ENCODE measurements at places on chromosomes 12 and 14.

GRCh38 chr12:88985631-88986030 is 366.7 kb downstream of the DUSP6 start:
- DNase-seq = no peak

GRCh38 chr14:35915185-35915584 is 89.0 kb downstream of the BRMS1L start:
- DNase-seq = no peak

- DNase-seq = no peak
Measured at GRCh38 chr14:57771801-57772200, 94.1 kb downstream of the SLC35F4 start.

- DNase-seq = no peak
Measured at GRCh38 chr14:39015964-39016577, 87.0 kb downstream of the SEC23A start.

DNA sequence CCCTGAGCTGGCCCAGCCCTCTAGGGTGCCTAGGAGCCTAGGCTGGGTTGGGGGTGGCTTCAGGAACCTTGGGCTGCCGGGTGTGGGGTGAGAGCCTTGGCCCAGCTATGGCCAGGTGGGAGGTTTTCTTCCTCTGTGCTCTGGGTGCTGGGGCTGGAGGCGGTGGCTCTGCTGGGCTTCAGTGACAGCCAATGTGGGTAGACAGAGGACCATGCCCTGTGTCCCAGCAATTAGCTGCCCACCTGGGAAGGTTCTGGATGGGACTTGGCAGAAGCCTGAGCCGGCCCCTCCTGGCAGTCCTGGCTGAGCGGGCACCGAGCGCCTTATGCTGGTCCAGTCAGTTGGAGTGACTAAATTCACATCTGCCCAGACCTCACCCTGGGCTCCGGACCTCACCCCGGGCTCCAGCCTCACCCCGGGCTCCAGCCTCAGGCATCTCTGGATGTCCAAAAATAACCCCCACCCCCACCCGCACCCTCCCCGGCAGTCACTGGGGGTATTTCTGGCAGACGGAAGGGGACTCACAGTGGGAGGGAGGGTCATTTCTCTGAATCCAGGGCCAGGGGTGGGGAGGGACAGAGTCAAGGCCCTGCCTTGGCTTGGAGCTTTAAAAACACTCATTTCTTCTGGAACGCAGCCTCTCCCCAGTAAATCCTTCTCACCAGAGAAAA is 46.9 kb downstream of the CYP46A1 start:
- DNase-seq = no peak

DNA sequence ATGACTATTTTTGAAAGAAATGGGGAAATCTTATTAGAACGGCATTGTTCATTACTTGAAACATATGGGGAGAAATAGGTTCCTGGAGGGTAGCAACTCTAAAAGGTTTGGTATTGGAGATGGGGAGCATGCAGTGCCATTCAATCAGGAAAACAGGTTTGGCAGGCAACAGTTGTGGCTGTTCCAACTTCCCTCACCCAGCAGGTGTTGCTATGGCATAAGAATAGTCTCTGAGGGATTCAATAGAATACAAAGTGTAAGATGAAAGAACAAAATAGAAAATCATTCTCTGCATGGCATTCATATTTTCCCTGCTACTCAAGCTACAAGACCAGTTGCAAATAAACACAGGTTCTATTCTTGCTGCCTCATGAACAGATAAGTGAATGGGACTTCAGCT is 393.3 kb upstream of the RPL10L start:
- peak; percentile 17 for DNase-seq

- DNase-seq = no peak
Measured at GRCh38 chr14:67833403-67833802, 13.8 kb downstream of the RAD51B start.

DNA sequence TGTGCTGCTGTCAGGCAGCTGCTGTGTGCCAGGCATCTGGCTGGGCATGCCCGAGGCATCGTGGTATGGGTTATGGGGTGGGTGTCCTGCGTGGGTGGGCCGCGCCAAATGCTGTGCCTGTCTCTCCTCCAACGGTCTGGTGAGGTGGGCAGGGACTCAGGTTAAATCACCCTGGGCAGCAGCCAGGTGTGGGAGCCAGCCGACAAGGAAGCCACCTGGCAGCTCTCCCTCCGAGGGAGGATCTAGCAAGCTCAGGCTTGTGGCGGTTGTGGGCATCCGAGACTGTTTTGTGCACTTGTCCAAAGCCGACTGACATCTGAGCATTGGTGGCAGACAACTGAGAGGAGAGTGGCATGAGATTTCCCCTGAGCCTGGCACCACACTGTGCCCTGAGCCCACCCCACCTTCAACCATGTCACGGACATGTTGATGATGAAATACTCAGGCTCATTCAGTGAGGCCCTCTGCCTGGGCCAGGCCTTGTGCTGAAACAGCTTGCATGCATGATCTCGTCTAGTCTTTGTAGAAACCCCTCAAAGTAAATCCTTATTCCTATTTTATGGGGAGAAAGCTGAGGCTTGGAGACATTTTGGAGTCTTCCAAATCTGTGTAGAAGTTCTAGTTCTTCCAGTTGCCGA is 181.8 kb upstream of the MYL2 start:
- DNase-seq = no peak

DNA sequence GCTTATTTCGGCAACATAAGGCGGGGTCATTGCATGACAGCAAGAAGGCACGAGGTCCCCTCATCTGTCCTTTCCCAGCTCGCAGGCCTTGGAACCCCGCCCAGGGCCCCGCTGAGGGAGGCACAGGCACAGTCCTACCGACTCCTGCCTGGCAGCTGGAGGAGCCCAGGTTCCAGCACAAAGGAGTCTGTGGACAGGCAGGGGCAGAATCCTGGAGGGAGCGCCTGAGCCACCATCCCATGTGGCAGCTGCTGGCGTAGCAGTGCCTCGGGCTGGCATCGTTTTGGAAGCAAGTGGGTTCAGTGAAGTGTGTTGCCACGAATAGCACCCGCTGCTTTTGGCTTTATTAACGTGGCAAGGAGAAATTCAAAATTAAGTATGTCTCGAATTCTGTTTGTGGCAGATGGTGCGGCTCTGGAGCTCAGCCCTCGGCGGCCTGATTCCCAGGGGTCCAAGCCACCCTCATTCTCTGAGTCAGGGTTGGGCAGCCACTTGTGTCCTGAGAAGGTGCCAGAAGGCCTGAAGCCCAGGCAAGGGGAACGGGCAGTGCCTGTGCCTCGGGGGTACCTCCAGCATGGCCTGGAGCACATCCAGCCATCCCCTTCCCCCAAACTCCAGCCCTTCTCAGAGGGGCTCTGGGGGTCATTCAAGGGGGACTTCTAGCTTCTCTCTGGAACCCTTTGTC is 35.9 kb downstream of the SLC8B1 start:
- peak; percentile 55 for DNase-seq

DNA sequence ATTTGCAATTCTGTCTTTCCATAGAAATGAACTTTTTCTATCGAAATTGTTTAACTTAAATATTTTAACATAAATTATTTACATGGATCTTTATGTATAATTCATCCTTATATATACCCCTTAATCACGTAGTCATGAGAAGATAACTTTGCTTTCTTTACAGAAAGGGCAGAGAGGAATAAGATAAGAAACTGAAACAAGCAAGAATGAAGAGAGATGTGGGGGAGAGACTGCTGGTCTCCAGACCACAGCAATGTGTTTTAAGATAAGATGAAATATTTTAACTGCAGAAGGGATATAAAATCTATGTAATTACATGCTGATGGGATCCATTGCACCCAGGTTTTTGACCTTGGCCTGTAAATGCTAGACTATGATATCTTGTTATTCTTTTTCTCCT is 34.7 kb upstream of the DNM1L start:
- no peak for DNase-seq

DNA sequence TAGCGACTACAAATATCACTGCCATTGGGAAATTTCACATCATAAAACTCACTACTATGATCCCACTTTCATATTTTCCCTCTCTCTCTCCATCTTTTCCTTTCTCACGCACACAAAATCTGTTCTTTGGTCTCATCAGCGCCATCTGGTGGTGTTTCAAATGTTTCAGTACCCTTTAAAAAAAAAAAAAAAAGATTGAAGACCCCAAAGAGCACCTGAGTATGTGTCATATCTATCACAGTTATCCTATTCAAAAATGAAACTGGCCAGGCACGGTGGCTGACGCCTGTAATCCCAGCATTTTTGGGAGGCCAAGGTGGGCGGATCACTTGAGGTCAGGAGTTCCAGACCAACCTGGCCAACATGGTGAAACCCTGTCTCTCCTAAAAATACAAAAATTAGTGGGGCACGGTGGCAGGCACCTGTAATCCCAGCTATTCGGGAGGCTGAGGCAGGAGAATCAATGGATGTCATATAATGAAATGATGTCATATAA is 72.4 kb downstream of the TTC9 start:
- DNase-seq = peak; percentile 36

DNA sequence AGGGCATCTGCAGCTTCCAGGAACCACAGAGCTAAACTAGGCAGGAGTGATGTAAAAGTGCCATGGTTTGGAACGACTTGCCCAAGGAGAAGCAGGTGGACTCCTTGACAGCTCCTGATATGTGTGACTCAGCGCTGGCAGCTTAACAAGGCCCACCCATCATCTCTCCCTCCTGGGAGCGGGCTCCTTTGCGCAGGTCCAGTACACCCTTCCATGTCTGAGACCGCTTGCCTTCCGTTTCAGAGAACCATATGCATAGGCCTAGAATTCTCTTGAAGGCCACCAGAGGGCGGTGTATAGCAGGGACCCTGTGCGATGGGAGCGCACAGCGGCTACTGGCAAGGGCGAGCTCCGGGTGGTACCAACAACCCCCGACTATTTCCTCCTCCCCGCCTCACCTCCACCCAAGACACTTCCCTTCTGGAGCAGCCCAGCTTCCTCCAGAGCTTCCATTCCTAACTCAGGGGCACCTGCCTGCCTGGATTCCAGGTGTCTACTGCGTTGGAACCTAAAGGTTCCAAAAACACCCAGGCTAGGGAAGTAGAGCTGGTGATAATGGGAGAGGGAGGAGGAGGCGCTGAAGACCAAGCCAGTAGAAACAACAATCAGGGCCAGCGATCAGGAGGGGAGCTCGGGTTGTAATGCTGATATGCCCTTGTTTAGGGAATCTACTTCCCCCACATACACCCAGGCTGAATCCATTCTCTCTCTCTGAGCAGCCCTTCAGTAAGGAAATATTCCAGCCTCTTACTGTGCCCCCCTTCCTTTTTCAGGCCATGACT is 6.3 kb downstream of the DHH start:
- DNase-seq = peak; percentile 87

DNA sequence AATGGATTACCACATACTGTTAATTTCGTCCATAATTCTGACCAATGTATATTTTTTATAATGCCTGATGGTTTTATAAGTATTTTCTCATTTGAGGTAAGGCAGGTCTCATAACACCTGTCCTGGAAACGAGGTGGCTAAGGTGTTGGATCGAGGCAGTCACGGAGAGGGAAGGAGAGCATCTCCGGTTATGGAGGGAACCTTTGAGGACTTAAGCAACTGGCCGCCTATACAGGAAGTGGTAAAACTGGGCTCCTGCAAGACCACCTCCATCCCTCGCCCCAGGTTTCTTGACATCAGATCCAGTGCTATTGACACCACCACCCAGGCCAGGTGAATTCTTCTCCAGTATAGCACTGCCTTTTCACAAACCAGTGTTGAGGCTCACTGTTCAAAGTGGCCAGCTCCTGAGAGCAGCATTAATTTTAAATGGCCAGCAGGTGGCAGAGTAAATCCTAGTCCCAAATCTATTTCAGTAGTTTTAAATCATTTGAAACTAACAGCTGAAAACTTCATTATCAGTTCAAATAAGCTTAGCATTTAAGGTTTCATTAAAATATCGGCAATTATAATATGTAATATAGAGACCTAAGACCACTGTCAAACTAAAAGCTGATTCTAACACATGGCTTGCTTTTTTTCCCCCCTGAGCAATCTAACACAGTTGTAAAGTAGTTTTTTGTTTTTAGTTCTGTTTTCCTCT is 100.8 kb downstream of the PPM1A start:
- peak; percentile 67 for DNase-seq

DNA sequence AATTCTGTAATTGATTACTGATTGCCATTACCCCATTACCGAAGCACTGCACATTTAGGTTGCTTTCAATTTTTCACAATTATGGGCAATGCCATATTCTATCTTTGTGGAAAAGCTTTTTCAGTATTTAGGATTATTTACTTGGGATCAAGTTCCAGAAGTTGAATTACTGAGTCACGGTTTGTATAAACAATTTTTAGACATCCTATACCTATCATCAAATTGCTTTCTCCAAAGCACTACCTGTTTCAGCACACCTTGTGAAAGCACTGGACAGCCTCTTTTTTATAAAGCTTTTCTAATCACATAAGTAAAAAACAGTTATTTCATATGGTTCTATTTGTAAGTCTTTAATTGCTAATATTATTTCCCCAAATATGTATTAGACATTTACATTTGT is 221.5 kb upstream of the CAND1 start:
- no peak for DNase-seq

GRCh38 chr12:4372653-4373052 is 6.9 kb downstream of the FGF23 start:
- no peak for DNase-seq

DNA sequence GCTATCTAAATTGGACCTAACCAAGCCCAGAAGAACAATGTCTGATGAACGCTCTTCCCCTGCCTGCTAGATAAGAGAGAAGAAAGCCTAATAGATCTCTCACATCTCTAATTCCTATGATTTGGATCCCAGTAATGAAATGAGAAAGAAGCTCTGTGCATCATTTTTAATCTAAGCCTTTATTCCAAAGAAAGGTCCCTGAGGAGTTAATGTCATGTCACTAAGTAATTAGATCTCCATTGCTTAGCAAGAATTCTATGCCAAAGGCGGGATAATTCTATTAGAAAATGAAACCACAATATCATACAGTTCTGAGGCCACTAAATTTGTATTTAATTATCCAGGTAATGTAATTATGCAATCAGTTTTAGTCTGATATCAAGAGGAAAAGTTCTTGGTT is 74.2 kb upstream of the TMEM260 start:
- DNase-seq = no peak

- DNase-seq = no peak
Measured at GRCh38 chr12:91922674-91923073, 223.0 kb downstream of the BTG1 start.

DNA sequence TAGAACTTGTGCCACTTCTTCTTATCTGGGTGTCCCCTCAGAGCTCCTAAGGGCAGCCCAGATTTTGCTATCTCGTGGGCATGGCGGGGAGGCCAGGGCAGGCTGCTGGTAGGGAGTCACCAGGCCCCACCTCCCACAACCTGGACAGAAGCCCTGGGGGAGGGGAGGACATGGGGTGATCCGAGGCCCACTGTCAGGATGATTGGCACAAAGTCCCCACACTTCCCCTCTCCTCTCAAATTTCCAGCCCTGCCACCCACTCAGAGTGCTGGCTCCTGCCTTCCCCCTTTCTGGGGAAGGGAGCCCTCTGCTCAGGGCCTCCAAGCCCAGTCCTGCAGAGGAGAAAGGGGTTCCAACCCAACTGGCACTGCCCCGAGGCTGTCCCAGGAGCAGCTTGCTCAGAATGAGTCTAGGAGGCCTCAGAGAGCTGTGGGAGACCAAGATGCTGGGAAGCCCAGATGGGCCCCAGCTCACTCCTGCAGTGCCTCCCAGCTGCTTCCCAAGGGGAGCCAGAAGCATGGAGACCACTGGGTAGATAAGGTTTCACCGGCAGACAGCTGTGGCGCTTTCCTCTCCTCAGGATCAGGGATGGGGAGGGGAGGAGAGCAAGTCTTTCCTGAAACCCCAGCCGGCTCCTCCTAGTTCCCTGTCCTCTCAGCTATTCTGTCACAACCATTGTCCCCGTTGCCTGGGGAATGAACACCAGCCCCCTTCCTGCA is 82.8 kb downstream of the B4GALNT3 start:
- DNase-seq = no peak

Data from midbrain (tissue), 1 donor.